ENCODE measurements at places on chromosomes 5 and 9.
A peak's percentile ranks its signal among the peaks of the same experiment; 100 is the strongest.

GRCh38 chr5:35794684-35795375 lies 61.9 kb upstream of the IL7R start:
- DNase-seq = no peak

DNA sequence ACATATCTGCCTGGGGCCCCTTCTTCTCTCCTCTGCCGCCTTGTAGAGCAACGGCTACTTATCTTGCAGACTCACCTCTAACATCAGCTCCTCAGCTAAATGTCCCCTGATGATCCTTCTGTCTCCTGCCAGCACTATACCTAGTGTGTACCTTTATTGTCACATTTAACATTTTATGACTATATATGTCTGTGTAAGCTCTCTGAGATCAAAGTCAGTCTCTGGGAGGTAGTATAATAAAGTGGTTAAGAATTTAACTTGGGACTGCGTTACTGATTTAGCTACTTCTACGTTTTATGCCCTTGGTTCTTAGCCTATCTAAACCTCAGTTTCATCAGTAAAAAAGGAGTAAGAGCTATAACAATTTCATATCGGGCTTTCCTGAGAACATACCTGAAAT lies 2.2 kb downstream of the TMED7 start:
- DNase-seq = no peak

GRCh38 chr5:174272671-174273070 lies 227.2 kb downstream of the NSG2 start:
- DNase-seq = no peak

GRCh38 chr5:173572431-173573125 lies 43.9 kb downstream of the BOD1 start:
- no peak for DNase-seq

DNA sequence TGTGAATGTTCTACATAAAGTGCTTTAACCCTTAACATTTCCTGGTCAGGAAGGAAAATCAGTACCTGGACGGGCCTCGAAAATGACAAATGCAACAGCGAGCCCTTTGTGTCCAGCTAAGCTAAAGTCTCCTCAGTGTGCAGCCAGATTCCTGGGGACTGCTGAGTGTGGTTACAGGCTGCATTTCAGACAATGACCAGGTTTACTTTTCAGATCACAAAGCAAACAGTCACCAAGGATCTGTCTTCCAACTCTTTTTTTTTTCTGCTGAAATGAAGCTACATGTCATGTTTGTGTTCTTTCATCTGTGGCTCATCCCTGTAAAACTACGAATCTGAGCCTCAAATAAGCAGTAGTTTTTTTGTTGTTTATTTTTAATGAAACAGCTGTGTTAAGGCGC lies 20.8 kb downstream of the SLC46A2 start:
- DNase-seq = no peak

DNA sequence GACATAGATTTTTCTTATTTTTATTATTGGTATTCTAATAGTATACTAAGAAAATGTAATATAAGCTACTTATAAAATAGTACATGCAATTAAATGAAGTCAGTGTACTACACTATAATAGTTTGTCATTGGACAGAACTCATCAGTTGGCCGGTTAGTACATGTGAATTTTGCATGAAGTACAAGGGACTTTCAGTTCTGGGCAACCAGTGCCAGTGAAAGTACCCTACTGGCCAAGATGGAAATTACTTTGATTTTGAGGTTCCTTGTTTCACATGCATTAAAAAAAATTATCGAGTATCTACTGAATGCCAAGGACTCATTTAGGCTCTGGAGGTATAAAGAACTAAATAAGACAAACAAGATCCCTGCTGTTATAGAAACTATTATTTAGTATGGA lies 213.4 kb upstream of the ELL2 start:
- peak; percentile 20 for DNase-seq

DNA sequence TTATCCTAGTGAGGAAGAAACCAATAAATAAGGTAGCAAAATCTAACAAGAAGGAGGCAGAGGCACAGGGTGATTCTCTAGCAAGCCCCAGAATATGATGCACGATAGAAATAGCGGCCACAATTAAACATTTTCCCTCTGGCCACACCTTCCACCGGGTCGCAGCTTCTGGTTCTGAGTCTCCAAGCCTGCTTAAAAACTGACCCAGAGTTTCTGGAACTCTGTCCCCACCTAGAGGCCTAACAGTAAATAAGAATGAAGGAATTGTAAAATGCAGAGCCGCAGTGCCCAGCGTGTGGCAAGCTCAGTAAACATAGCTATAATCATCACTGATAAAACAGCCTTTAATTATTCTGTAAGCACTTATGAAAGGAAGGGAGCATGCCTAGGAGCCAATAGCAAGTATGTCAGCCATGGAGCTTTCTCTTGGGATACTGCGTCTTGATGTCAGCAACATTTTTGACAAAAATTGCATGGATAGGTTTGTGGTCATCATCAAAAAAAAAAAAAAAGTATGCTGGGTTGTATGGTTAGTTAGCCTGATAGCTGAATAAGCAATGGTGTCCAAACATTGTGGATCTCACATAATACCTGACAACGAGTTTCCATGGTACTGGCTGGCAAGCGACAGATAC lies 465.5 kb downstream of the DNAH5 start:
- peak; percentile 65 for DNase-seq

GRCh38 chr9:124449381-124450151 lies 685 bp upstream of the ADGRD2 start:
- no peak for DNase-seq

- DNase-seq = no peak
Observed at GRCh38 chr5:159504106-159504856, 174.0 kb upstream of the IL12B start.

GRCh38 chr9:122197426-122197825 lies 31.3 kb downstream of the LHX6 start:
- DNase-seq = no peak

DNA sequence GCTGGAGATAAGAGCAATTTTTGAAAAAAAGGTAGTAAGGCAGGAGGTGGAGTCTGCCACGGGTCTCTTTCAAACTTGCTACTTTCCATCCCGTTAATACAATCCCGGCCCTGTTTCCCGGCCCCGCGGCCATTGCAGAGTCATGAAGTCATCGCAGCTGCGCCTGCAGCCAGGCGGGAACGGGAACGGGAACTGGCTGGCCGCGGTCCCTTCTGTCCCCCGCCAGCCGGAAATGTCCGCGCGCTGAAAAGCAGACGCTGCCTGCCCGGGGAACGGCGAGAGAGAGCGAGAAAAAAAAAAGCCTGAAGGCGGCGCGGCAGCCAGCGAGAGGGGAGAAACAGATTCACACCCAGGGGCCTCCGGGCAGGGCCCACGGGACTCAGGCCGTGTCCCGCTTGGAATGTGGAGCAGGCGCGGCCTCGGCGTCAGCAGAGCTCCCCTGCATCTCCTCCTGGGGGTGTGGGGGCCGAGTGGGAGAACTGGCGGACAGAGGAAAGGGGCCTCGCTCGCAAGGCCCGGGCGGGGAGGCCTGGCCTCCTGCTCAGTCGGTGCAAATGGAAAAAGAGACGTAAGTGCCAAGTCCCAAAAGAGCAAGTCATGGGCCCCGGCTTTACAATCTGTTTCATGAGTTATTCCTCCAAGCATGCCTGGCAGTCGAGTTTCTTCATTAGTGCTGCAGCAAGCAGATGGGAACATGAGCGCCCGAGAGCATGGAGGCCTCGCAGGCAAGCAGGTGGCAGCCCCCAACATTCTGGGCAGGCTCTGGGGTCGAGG lies 201.2 kb upstream of the GAS1 start:
- DNase-seq = peak; percentile 51

DNA sequence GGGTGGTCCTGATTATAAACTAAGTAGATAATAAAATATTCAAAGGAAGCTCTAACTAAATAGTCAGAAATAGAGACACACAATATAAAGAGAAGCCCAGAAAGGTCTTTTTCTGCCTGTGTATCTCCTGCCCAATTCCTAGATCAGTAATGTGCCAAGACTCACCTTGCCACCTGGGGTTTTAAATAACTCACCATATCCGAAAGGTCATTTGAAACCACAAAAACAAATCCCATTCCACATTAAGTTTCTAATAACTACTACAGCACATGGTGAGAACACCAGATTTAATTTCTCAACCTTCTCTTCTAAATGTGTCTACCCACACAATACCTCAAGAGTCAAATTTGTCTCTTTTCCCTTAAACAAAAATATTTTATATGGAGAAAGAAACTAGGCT lies 75.2 kb downstream of the ZNF608 start:
- no peak for DNase-seq

DNA sequence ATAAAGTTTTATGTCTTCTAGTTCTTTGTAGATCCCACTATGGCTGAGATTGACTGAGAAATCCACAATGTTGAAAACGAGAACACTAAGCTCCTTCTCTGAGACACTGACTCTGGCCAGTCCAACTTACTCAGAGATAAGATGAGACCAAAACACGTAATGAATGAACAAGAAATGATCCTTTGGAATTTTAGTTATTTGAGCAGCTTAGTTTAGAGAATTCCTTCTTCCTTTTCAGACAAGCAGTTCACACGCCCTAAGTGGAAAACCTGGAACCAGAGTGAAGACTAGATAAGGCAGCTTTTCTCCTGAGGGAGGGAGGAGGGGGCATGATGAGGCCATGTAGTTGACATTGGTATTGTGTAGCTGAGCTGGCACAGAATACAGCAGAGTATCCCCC lies 139.6 kb downstream of the GABRB2 start:
- DNase-seq = no peak

DNA sequence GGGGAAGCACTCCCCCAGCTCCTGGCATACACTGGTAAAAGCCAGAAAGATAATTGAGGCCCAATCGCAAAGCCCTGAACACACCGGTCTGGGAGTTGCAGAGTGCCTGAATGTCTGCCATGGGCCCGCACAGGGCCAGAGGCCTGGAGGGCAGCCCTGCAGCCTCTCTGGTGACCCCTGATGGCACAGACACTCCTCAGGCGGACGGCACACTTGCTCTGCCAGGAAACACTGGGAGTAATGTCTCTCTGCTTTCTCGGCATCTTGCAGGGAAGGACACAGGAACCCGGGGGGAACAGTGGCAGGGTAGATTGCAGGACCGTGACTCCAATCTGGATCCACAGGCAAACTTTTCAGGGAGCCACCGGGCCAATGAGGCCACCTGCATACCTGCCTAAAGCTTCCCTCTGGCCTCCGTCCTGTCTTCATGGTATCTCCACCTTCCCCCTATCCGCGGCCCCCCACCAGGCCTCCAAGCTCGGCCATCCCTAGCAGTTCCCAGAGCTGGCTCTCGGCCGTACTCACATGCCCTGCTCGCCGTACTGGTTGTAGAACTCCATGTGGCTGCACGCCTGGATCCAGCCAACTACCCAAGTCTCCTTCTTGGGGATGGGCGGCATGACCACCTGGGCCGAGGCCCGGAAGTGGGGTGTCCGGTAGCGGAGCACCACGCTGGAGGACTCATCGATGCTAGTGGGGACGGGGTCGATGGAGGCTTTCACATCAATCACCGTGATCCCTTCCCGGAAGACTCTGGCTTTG lies 797 bp downstream of the FAM78A start:
- DNase-seq = no peak

DNA sequence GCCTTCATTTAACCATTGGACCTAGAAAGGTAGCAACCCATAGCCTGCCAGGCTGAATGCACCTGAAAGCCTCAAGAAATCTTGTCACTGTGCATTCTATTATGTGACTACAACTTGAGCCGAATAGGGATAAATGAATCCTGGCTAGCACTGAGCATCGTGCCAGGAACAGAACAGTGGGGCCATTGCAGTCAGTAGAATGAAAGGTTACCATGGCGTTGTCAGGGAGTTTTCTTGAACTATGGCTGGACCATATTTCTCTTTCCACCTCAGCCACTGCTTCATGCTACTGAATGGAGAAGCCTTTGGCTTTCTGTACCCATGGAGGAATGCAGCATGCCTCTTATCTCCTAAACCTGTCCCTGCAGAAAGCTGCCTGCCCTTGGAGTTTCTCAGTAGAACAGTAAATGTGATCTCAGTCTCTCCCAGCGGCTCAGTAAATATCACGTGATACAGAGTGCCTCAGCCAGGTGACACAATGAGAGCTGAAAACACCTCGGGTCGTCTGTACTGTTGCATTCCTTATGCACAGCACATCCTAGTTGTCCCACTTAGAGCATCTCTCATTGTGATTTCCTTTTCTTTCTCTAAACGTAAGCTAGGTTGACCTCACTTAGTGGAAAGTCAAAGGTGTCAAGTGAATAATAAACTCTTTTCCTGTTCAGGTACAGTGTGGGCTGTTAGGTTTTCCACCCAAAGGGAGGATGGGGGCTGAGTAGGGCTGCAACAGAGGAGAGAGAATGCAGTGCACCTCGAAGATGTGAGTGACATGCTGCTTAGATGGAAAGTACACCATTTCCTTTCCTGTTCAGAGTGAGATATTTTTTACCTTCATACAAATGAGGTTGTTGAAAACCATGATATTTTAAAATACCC lies 115.3 kb downstream of the MACIR start:
- DNase-seq = no peak

GRCh38 chr5:139651043-139651834 lies 3.1 kb downstream of the CXXC5 start:
- no peak for DNase-seq

DNA sequence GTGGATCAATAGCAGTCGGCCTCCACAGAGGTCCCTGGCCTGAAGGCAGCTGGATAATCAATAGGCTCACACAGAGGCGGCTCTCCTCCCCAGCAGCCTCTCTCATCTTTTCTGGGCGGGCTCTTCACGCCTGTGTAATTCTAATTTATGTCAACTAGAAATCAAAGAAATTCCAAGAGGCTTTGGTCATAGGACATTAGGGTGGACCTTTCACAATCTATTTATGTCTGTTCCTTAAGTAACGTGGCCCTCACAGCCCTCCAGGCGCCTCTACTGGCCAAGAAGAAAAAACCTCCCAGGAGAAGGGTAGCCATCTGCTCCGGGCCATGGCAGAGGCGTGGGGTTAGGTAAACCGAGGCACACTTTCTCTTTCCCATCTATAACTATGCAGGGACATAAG lies 205.1 kb upstream of the EFNA5 start:
- no peak for DNase-seq

- peak; percentile 22 for DNase-seq
Observed at GRCh38 chr9:120331913-120332312, 248.1 kb downstream of the CDK5RAP2 start.

DNA sequence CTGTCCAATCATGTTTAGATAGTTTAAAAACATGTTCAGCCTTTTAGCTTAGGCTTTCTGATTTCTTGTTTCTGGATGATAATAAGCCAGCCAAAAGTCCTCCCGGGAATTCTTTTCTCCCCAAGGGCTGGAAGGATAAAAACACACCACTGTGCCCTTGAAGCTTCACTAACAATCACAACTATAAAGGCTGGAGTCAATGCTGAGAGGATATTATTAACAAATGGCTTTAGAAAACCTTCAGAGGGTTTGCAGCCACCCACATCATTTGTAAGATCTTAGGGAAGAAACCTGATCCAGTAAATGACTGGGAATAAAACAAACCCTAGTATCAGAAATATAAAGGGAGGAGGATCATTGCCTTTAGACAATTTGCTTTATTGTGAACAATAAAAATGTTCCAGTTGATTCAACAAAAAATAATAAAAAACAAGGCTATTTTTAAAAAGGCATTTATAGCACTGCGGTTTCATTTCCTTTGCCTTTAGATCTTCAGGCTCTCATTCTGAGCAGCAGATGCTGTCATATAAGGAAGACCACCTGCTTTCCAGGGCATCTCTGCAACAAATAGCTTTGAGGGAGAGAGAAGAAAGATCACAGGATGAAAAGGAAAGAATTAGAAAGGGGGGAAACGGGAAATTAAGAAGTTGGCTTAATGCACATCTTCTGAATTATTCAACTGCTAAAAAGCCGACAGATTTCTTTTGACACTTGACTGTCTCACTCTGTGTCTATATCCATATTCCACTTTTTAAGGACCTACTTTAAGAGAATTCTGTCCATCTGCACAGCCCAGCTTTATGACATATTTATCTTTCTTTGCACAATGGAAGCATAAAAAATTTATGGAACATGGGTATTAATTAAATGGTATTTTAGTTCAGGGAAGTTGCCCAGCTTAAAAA lies 277.2 kb upstream of the SLC24A2 start:
- DNase-seq = no peak

GRCh38 chr5:132090107-132090506 lies 16.5 kb downstream of the CSF2 start:
- DNase-seq = peak; percentile 98

Data from mammary epithelial cell (primary cell).